ENCODE measurements at places on chromosomes 13 and 19.

DNA sequence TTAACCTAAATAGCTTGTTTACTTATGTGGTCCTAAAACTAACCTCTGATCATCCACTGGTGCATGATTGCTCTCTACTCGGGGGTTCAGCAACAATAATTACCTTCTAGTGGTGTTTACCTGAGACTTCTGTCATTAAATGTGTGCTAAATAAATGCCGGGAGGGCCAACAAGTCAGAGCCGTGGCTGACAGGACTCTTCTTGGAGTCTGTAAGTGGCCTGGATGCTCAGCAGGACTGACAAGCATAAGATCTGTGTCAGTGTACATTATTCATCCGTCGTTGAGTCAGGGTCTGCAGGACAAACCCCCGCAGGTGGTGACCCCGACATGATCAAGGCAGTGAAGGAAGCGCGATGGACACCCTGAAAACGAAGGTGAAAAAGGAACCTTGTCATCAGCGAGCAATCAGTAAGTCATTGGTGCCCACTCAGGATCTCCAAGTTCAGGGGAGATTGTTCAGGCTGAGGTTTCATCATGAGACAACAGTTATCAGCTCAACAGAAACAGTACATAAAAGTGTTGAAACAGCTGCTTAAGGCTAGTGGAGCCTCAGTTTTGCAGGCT lies 1466.9 kb downstream of the UQCRFS1 start:
- DNase-seq = no peak

- DNase-seq = no peak
Measured at GRCh38 chr13:24997367-24997967, 98.5 kb upstream of the PABPC3 start.

- DNase-seq = no peak
Measured at GRCh38 chr13:76245211-76245610, 609.1 kb downstream of the LMO7 start.

GRCh38 chr13:91904597-91904996 lies 506.2 kb downstream of the GPC5 start:
- DNase-seq = no peak

- DNase-seq = no peak
Measured at GRCh38 chr19:13823256-13823655, 28.0 kb downstream of the ZSWIM4 start.
